Muscle of leg (tissue), 16 donors: ENCODE measurements at places on chromosomes 5 and 9. TPM values are rescaled to one million over a fixed set of nuclear protein-coding genes. Genes with fewer than 3 reads are reported as not detected.

The OR1J2 gene
- not detected for total RNA-seq

- H3K27ac ChIP-seq: no peak overlapping the region
- H3K4me1 ChIP-seq: no peaks in the 10 kb centered on the region
- no peaks in the 10 kb centered on the region for H3K27me3 ChIP-seq
These were observed 877.9 kb upstream of the WWC1 start for GRCh38 chr5:167413506-167413905.

DNA sequence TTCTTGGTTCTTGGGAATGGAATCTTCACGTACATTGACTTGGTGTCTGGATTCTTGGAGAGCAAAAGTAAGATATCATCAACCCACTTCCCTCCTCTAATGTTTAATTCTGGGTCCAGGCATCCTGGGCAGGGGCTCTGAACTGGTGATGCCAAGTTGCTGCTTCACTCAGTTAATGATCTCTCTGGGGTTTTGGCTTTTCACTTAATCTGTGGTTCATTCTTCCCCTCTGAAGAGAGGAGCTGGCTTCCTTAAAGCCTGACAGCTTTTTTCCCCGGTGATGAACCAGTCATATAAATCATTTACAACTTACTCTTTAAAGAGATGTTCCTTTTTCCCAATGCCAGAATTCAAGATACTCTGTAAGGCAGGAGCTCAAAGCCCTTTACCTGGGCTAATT is 65.9 kb downstream of the ARHGAP26 start:
- no peak for DNase-seq
- no peaks in the 10 kb centered on the region for H3K36me3 ChIP-seq
- no peak overlapping the region for H3K4me3 ChIP-seq
- H3K27ac ChIP-seq: no peak overlapping the region
- peaks cover 10% of the 10 kb centered on the region for H3K4me1 ChIP-seq

DNA sequence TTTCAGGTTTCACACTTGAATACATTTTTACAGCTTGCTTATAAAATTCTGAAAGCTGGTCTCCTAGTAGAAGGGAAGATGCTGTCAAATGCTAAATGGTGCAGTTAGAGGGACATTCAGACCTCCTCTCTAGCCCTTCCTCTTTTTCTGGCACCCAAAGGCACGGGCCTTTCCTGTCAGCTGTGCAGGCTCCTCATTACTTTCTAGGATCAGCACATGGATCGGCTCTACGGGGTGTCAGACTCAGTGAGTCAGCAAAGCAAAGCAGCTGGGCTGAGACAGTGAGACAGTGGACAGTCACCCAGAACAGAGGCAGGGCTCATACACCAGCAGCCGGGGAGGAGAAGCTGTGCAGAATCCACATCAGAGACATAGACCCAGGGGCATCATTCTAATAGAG is 80.0 kb upstream of the TNC start:
- H3K36me3 ChIP-seq: no peaks in the 10 kb centered on the region
- peaks cover 16% of the 10 kb centered on the region for H3K4me1 ChIP-seq
- H3K27ac ChIP-seq: no peak overlapping the region
- no peaks in the 10 kb centered on the region for H3K27me3 ChIP-seq
- H3K4me3 ChIP-seq: no peak overlapping the region

GRCh38 chr9:76562511-76562911 is 103.5 kb downstream of the GCNT1 start:
- H3K27ac ChIP-seq: peak overlapping the region; percentile 59
- H3K4me3 ChIP-seq: no peak overlapping the region
- peaks cover 2% of the 10 kb centered on the region for H3K4me1 ChIP-seq
- no peaks in the 10 kb centered on the region for H3K36me3 ChIP-seq

DNA sequence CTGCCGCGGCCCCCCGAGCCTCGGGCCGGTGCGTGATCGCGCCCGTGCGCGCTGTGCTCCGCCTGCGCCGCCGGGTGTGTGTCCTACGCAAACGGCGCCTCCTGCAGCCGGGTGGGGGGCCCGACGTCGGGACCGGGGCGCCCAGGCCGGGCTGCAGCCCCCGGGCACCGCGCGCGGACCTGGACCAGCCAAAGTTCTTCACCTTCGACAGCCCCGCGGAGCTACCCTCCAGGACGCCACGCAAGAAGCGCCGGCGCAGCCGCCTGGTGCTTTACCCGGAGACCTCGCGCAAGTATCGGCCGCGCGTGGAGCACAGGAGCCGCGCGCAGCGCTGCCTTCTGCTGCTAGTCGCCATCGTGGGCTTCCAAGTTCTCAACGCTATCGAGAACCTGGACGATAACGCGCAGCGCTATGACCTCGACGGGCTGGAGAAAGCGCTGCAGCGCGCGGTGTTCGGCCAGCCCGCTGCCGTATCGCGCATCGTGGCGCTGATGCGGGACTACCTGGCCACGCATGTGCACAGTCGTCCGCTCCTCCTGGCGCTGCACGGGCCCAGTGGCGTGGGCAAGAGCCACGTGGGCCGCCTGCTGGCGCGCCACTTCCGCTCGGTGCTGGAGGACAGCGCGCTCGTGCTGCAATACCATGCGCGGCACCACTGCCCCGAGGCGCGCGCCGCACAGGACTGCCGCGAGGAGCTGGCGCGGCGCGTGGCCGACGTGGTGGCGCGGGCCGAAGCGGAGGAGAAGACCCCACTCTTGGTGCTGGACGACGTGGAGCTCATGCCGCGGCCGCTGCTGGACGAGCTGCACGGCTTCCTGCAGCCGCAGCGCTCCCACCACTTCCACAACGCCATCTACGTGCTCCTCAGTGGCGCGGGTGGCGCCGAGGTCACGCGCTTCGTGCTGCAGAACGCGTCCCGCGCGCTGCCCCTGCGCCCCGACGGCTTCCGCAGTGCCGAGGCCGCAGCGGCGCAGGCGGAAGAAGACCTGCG is 1.5 kb downstream of the TOR4A start:
- no peak for DNase-seq
- no peak overlapping the region for H3K4me3 ChIP-seq
- H3K36me3 ChIP-seq: no peaks in the 10 kb centered on the region
- peaks cover 58% of the 10 kb centered on the region for H3K4me1 ChIP-seq
- peaks cover 51% of the 10 kb centered on the region for H3K27me3 ChIP-seq
- H3K27ac ChIP-seq: no peak overlapping the region

DNA sequence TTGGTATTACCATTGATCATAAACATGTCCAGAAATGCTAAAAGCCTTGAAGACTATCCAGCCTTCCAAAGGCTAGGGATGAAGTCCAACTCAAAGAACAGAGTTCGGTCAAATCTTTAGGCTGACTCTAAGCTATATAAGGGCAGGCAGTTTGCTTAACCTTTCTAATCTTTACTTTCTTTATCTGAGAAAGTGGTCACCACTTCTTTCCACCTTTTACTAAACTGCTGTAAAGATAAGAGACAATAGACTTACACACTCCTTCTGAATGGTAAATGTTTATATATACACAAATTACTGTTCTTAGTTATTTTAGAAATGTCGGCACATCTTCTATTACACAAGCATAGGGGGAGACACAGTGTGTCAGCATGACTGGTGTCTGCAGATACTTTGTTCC is 100.4 kb downstream of the NREP start:
- no peaks in the 10 kb centered on the region for H3K27me3 ChIP-seq
- no peak for DNase-seq
- no peaks in the 10 kb centered on the region for H3K4me1 ChIP-seq
- H3K36me3 ChIP-seq: no peaks in the 10 kb centered on the region

GRCh38 chr5:55540024-55540423 is 5.3 kb upstream of the PLPP1 start:
- H3K36me3 ChIP-seq: no peaks in the 10 kb centered on the region
- no peaks in the 10 kb centered on the region for H3K27me3 ChIP-seq
- no peak overlapping the region for H3K27ac ChIP-seq
- no peak for DNase-seq

The IFNA2 gene
- total RNA-seq: 0.09 TPM

The IQGAP2 gene
- 17.2 TPM for total RNA-seq

GRCh38 chr5:178392386-178392785 is 159.8 kb upstream of the PHYKPL start:
- H3K27ac ChIP-seq: no peak overlapping the region
- H3K27me3 ChIP-seq: peaks cover 20% of the 10 kb centered on the region
- DNase-seq: no peak
- no peaks in the 10 kb centered on the region for H3K36me3 ChIP-seq

- H3K4me1 ChIP-seq: peaks cover 22% of the 10 kb centered on the region
- H3K27ac ChIP-seq: no peak overlapping the region
- H3K36me3 ChIP-seq: no peaks in the 10 kb centered on the region
These were observed 52.4 kb downstream of the AHRR start for GRCh38 chr5:373710-374602.

DNA sequence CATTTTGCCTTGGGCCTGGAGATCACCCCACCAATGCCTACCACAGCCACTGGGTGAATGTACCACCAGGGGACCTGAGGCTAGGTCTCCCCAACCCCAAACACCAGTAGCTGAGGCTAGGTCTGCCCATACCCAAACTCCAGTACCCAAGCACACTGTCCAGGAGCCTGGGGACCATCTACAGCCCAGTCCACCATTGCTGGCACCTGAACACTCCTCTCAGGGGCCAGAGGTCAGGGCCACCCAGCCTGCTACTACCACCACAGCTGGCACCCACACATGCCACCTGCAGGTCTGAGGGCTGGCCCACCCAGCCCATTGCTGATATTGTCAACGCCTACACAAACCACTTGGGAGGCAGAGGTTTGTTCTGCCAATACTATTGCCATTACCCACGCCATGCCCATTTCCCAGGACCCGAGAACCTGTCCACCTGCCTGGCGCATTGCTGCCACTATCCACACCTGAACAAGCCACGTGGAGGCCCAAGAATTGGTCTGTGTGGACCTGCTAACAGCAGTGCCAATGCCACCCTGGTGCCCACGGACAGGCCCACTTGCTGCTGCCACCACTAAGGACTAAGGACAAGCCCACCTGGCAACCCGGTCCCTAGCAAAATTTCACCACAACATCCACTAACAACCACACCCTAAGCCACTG is 59.2 kb downstream of the ZDHHC21 start:
- H3K4me1 ChIP-seq: no peaks in the 10 kb centered on the region
- no peak overlapping the region for H3K4me3 ChIP-seq
- H3K36me3 ChIP-seq: peaks cover 13% of the 10 kb centered on the region
- no peak overlapping the region for H3K27ac ChIP-seq
- no peak for DNase-seq

- no peaks in the 10 kb centered on the region for H3K4me1 ChIP-seq
- peak; percentile 33 for DNase-seq
- H3K36me3 ChIP-seq: no peaks in the 10 kb centered on the region
- no peaks in the 10 kb centered on the region for H3K27me3 ChIP-seq
- no peak overlapping the region for H3K27ac ChIP-seq
- H3K4me3 ChIP-seq: no peak overlapping the region
These were observed 175.1 kb upstream of the DAB2 start for GRCh38 chr5:39599721-39600431.

The GPX3 gene
- total RNA-seq: 41.5 TPM

- H3K4me3 ChIP-seq: no peak overlapping the region
- no peak for DNase-seq
- no peak overlapping the region for H3K27ac ChIP-seq
These were observed 42.2 kb upstream of the FSD1L start for GRCh38 chr9:105405514-105406131.

DNA sequence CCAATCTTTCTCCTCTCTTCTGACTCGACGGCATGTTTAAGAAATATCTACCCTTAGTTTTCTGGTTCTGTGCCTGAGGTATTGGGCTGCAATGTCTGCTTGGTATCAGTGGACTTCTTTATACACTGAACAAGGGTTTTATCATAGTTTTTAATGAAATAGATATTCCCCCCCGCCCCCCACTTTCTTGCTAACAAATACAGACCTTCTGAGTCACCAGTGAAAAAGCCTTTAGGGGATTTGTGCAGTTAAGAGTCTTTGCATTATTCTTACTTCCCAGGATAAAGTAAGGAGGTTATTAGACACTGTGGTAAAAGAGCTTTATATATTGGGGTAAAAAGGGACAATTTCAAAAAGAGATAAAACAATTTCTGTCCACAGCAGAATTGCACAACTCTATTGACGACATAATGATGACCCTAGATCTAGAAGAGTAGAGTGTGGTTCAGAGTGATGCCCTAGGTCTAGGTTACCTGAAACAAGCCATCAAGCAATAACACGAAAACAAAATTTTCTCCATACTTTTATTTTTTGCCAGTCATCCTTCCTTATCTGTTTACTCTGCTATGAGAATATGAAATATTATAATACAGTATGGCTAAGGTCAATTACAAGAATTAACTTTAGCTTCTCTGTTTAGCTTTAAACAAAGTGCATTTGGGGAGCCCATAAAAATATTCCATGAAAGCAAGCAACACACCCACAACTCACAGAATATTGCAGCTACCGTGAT is 110.7 kb downstream of the PLK2 start:
- no peaks in the 10 kb centered on the region for H3K27me3 ChIP-seq
- no peaks in the 10 kb centered on the region for H3K4me1 ChIP-seq
- no peak overlapping the region for H3K4me3 ChIP-seq

DNA sequence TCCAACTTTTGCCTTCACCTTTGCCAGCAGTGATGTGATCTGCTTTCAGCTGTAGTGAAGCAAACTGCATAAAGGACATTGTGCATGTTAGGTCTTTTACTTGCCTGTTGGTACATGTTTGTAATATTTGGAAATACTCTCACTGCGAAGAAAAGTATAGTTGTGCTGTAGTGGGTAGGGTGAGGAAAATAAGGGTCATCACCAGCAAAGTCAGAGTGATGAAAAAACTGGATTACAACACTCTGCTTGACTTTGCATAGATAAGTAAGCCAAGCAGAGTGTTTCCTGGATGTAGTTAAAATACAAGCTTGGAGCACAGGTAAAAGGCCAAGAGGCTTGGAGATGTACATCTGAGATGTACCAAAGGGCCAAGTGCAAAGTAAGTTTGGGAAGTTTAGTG is 16.7 kb downstream of the TGFBR1 start:
- no peak overlapping the region for H3K4me3 ChIP-seq
- peaks cover 2% of the 10 kb centered on the region for H3K36me3 ChIP-seq
- H3K27ac ChIP-seq: no peak overlapping the region

The BTNL3 gene
- not detected for total RNA-seq

GRCh38 chr9:83920469-83920926 is 734 bp downstream of the KIF27 start:
- peaks cover 5% of the 10 kb centered on the region for H3K4me1 ChIP-seq
- no peaks in the 10 kb centered on the region for H3K36me3 ChIP-seq
- peak; percentile 76 for DNase-seq
- H3K27me3 ChIP-seq: no peaks in the 10 kb centered on the region
- H3K4me3 ChIP-seq: peak overlapping the region; percentile 71

DNA sequence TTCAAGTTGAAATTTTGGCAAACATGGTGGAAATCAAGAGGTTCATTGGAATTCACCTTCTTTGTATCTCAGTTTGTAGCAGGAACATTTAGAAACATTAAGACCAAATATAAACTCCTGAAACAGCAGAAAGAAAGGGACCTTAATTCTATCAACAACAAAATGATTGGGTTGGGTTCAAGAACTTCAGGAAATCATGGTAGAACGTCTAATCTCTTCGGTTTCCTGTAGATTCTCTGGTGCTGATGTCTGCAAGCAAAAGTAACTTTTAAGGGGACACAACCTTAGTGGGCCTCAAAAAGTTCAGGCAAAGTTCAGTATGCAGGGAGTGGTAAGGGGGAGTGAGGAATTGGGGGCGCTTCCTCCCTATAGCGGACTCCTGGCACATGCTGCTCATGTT is 3.4 kb downstream of the IL33 start:
- H3K27me3 ChIP-seq: no peaks in the 10 kb centered on the region
- H3K4me3 ChIP-seq: no peak overlapping the region
- no peak for DNase-seq
- peaks cover 5% of the 10 kb centered on the region for H3K4me1 ChIP-seq
- no peaks in the 10 kb centered on the region for H3K36me3 ChIP-seq
